ENCODE measurements at places on chromosomes 3 and 15. TPM values are rescaled to one million over a fixed set of nuclear protein-coding genes. Genes with fewer than 3 reads are reported as not detected.

Gene RHCG
- not detected for polyA plus RNA-seq

Gene LMAN1L
- polyA plus RNA-seq: 1.1 TPM

Gene GOLGA6L7
- not detected for polyA plus RNA-seq

Gene TMCO5A
- not detected for polyA plus RNA-seq

Gene SNTN
- not detected for polyA plus RNA-seq

Gene PP2D1
- polyA plus RNA-seq: not detected

Gene PAQR9
- not detected for polyA plus RNA-seq

Gene RPP25
- polyA plus RNA-seq: 0.92 TPM

Gene LRTM1
- not detected for polyA plus RNA-seq
